Naive B cell (primary cell): ENCODE measurements at places on chromosomes 6 and 20. TPM values are rescaled to one million over a fixed set of nuclear protein-coding genes. Genes with fewer than 3 reads are reported as not detected.

The COL20A1 gene
- polyA plus RNA-seq = not detected

DNA sequence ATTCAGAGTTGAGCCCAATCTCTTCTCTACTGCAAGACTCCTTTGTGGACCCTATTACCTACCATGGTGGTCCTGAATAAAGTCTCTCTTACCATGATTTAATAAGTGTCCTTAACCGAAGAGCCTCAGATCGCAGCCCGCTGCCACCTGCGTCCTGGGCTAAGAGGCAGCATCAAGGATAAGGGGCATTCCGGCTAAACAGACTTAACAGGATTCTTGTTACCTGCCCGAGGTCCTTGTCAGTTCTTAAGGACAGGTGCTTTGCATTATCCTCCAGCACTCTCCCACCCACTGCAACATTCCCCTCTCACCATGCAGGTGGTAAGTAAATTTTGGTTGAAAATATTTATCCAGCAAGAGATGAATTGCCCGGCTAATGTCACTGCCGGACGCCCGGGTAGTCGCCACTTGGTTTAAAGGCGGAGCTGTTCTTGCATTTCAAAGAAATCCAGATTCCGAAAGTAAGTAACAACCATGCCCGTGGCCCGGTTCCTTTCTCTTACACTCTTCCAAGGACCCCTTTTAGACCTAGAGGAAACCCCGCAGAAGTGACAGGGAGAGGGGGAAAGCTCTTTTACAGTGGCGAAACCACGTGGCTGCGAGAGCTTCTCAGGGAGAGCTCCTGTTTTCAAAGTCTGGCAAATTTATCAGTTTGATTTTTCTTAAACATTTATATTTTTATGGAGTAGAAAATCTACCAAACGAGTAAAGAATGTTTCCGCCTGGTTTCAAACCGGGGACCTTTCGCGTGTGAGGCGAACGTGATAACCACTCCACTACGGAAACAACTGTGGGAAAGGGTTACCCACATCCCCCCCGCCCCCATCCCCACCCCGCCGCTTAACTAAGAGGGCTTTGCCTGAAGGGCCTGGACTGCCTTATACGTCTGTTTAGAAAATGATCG lies 41.9 kb upstream of the PRSS16 start:
- DNase-seq = no peak

DNA sequence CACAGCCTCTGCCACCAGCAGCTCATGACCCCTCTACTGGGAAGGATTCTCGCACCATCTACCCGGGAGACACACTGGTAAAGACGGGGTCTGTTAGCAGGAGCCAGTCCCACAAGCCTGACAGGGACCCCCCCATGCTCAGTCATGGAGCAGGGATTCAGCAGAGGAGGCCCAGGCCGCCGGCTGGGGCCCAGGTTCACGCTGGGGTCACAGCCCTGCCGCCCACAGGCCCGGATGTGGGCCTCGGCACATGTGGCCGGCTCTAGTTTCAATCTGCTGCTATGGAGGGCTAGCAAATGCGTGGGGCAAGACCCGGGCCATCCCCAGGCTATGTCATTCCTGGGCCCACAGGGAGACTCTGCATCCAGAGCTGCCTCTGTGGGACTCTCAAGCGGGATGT lies 25.1 kb downstream of the PXDC1 start:
- no peak for DNase-seq

The SHLD1 gene
- polyA plus RNA-seq = 32.1 TPM

The RAET1E gene
- not detected for polyA plus RNA-seq

GRCh38 chr6:141744194-141744925 lies 388.4 kb upstream of the GJE1 start:
- no peak for DNase-seq

The PRDM13 gene
- polyA plus RNA-seq = not detected

The KIF6 gene
- 0.19 TPM for polyA plus RNA-seq

- no peak for DNase-seq
Observed at GRCh38 chr6:1117530-1118286, 194.2 kb upstream of the FOXQ1 start.
